ENCODE measurements at places on chromosomes 11 and 22.

GRCh38 chr11:106619320-106619990 lies 398.8 kb downstream of the GUCY1A2 start:
- DNase-seq = no peak

GRCh38 chr11:72621008-72621610 lies 53.1 kb downstream of the PDE2A start:
- DNase-seq = no peak

GRCh38 chr11:134372961-134373360 lies 39.1 kb downstream of the B3GAT1 start:
- DNase-seq = no peak

DNA sequence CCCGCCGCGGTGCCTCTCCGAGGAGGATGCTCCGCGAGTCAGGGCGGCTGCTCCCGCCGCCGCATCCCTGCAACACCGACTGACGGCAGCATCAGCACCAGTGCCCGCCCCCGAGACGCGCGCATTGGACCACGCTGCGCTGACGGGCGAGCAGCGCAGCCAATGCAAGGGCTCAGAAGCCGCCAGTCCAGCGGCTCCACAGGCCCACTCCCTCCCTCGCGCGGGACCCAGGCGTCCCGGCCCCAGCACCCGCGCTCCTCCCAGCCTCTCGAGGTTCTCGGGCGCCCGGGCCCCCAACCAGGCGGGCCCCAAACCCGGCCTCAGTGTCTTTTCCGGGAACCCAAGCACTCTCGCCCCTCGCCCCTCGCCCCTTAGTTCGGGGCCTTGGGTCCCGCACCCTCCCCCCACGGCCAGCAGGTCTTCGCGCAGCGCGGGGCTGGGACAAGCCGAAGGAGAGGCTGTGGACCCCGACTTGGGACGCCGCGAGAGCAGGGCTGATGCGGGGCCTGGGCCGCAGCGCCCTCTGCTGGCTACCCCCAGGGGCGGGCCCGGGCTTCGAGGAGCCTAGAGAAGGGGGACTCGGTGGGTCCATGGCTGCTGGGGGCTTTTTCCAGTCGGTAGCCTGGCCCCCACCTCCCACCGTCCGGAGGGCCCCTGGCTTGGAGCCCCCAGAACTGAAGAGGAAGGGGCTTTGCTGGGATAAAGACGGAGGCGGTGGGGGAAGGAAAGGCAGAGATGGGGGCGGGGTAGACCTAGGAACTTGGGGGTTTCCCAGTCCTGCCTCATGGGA lies at the start of gene NRXN2:
TSS of gene NRXN2 (minus strand) at position 81 of the 790 bp plus-strand sequence. CDS start 9,498 bp downstream, outside the sequence.
- peak; percentile 85 for DNase-seq

DNA sequence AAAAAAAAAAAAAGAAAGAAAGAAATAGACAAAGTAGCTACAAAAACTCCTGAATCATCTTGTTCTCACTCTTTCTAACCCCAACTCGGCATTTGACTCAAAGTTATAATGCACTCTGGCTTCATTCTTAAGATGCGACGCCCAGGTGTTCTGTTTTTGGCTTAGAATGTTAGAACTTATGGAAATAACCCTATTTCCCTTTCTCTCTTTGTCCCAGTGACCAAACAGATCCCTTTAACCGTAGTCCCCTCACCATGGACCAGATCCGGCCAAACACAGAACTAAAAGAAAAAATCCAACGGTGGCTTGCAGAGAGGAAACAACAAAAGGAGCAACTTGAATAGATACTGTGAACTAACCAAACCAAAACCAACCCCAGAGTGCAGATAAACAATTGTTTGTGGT lies 5.3 kb upstream of the ATP5MG start:
- no peak for DNase-seq

- DNase-seq = no peak
These were observed 23.6 kb downstream of the OR52E1 start for GRCh38 chr11:5092821-5093585.

DNA sequence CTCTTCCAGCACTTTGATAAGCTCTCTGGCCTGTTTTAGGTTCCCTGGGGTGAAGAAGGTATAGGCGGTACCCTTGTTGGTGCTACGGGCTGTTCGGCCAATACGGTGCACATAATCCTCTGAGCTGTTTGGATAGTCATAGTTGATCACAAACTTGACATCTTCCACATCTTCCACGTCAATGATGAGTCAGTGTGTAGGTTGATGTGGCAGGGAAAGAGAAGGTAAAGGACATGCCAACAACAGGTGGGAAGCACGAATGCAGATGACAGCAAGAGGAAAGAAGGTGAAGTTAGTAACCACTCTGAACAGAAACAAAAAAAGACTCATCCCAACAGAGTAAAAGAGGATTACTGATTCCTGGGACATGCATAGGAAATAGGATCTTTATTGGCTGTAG lies 18.2 kb downstream of the DDX17 start:
- no peak for DNase-seq

- DNase-seq = no peak
These were observed 539 bp downstream of the SIRT3 start for GRCh38 chr11:235609-235996.

DNA sequence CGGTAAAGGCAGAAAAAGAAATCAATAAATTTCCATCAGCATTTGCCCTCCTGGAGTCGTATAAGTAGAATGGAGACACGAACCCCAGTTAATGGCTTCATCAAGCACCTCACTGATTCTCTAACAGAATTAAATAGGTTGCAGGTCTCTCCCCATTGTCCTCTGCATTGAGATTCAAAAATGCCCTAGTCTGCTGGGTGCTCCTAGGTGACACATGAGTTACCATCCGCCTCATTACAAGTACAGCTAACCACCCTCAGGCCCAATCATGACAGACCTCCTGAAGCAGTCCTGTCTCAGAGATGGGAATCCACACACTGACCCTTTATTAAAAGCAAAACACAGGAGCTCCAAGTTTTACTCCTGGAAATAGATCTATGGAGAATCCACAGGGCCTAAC lies 31.4 kb downstream of the HSPA8 start:
- no peak for DNase-seq

GRCh38 chr22:45280587-45280980 lies 4.2 kb upstream of the UPK3A start:
- no peak for DNase-seq

- no peak for DNase-seq
These were observed 156.7 kb downstream of the CNTN5 start for GRCh38 chr11:99177446-99177845.

GRCh38 chr22:49435596-49435995 lies 392.1 kb downstream of the BRD1 start:
- no peak for DNase-seq

DNA sequence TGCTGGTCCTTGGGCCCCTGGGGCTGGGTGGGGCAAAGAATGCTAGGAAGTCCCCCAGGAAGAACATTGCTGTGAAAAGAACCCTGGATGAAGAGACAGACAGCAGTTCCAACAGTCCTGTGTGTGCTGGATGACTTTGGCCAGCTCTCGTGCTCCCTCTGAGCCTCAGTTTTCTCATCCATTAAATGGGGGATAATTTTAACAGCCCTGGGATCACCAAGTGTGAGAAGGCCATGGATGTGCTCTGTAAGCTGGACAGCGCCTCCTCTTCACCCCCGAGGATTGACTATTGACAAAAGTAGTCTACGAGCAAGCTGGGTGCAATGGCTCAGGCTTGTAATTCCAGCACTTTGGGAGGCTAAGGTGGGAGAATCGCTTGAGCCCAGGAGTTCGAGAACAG lies 2.5 kb downstream of the LARGE2 start:
- DNase-seq = no peak

- no peak for DNase-seq
These were observed 11.6 kb upstream of the RIC3 start for GRCh38 chr11:8180469-8180868.

- no peak for DNase-seq
These were observed 77.6 kb upstream of the IGLL5 start for GRCh38 chr22:22810018-22810427.

DNA sequence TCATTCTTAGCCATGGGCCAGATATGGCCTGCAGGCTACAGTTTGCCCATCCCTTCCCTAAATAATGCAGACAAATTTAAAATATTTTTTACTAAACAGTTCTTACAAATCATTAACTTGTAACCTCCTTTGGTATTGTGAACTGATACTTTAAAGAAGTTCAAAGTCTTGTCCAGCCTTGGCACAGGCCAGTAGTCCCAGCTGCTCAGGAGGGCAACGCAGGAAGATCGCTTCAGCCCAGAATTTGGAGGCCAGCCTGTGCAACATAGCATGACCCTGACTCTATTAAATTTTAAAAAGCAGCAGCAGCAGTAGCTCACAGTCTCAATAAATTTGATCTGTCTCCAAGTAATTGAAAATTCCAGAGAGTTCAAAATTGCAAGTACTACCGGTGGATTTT lies 83.7 kb upstream of the ARHGAP32 start:
- DNase-seq = no peak

DNA sequence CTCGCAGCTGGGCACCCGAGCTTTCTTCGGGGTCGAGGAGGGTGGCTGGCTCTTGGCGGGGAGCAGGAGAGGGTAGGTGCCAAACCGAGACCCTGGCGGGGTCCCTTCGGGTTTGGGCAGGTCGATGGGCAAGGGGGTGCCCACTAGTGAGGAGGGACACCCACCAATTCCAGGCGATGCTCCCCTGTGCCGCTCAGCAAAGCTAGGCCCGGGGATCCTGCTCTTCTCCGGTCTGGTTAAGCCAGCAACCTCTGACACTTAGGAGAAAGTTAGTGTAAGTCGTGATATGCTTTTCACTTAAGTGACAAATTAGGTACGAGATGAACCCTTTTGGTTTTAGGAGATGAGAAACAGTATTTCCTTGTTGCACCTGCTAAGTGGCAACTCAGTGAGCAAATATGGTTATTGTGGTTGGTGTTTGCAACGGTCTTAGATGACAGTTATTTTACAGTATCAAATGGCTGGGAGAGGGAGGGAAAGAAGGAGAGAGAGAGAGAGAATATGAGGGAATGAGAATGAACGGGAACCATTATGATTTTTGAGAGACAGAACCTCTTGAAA lies 565 bp downstream of the NUCB2 start:
- peak; percentile 22 for DNase-seq

GRCh38 chr22:45502215-45503049 lies at the start of gene FBLN1:
Gene FBLN1 (plus strand): TSS chr22:45502883. CDS start chr22:45502986, 103 bp downstream.
- DNase-seq = peak; percentile 74

- no peak for DNase-seq
These were observed 43.5 kb upstream of the CYP2D6 start for GRCh38 chr22:42174062-42174461.

- DNase-seq = no peak
These were observed 57.2 kb downstream of the SBF2 start for GRCh38 chr11:10236840-10237239.

- DNase-seq = no peak
These were observed 43.2 kb upstream of the TP53AIP1 start for GRCh38 chr11:128985880-128986279.

DNA sequence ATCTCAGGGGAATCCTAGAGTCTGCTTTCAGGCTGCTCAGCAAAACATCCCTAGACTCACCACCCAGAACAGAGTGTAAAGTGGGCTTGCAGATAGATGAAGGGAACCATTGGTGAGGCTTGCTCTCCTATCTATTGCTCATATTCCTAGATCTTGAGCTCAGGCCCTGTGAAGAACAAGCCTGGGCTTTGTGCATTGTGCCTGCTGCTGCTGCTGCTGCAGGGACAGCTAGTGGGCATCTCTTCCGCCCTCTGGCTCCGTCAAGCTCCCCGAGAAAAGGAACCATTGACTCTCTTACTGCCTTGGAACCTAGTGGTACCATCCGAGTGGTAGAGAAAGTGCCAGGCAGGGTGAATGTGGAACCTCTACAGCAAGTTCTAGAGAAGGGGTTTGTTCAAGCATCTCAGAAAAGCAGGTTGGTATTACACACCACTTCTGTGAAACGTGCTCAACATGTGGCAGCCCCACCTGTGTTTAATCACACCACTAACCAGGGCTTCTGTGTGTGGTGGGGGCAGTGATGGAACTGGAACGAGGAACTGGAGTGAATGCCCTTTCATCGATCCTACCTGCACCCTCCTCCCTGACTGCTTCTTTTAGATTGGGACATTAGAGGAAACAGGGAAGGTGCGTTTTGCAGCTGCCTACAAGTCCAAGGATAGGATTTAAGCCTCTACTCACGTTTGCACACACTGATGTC lies 4.4 kb downstream of the BACE1-AS start:
- peak; percentile 47 for DNase-seq

DNA sequence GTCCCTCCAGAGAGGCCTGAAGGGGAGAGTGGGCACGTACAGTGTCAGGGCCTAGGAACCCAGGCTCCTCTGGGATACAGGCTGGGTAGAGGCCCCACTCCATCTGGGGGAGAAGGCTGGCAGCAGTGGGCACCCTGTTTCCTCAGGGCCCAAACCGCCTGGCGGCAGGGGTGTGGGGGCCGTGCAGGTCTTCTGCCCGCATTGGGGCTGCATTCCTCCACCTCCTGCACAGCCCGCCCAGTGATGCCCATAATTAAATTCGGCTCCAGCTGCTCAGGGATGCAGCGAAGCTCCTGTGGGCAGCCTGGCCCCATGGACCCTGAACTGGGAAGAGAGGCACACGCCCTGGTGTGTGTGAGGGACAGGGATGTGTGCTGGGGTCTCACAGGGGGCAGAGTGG lies 35.4 kb downstream of the KCNQ1OT1 start:
- no peak for DNase-seq

GRCh38 chr22:39526736-39527171 lies 5.8 kb downstream of the RPS19BP1 start:
- no peak for DNase-seq

GRCh38 chr11:48103621-48104567 lies 112.7 kb upstream of the OR4B1 start:
- DNase-seq = no peak

DNA sequence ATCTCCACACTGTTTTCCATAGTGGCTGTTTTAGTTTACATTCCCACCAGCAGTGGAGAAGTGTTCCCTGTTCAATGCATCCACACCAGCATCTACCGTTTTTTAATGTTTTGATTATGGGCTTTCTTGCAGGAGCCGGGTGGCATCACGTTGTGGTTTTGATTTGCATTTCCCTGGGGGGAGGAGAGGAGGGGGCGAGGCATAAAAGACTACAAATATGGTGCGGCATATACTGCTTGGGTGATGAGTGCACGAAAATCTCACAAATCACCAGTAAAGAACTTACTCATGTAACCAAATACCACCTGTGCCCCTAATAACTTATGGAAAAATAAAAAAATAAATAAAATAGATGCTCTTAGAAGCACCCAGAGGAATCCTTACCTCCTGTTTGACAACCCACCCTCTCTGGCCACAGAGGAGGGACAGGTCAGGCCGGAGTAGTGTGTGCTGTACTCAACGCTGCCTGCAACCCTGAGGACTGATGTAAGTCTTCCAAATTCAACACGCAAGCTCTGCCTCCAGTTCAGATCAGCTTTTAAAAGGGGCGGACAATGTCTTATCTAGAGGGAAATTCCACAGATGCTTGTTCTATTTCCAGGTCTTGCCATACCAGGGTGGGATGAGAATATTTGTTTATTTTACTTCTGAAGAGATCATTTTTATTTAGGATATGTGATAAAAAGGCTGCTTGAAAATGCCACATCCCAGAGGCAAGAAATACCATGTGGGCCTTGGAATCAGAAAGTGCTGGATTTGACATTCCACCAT lies 329.6 kb upstream of the B3GAT1 start:
- no peak for DNase-seq

GRCh38 chr22:33209930-33210784 lies 152.0 kb upstream of the SYN3 start:
- DNase-seq = peak; percentile 85
